ENCODE measurements at places on chromosomes 7 and 10. TPM values are rescaled to one million over a fixed set of nuclear protein-coding genes. Genes with fewer than 3 reads are reported as not detected.

DNA sequence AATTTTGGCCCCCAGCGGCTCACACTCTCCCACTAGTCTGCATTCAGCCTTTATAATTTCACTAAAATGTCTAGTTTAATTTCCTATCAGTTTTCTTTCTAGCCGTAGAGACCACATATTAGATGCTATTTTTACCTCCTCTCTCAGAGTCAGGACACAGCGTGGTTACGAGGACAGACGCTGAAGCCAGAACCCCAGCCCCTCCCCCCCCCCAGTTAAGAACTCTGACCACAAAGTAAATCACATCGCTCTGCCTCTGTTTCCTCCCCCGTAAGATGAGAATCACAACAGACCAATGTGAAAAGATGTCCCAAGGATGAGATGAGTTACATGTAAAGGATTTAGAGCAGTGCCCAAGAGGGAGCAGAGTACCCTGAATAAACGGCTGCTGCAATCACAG, 11.1 kb upstream of the TARP start:
- no peak for DNase-seq

DNA sequence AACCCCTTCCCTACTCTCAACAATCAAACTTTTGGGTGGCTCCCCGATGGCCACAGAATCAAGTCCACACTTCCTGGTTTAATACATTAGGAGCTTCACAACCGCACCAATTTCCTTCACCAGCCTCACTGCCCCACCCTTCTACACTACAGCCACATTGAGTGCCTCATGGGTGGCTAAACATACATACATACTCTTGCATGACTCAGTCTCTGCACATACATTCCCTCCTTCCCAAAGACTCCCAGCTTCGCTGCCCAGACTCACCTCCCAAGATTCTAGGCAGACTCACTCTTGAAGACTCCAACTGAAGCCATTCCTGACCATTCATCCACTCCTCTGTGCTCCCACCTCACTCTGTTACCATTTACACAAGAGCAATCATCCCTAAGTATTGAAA, 15.9 kb downstream of the VPS41 start:
- DNase-seq, result no peak

CFAP70 gene
- total RNA-seq, result 1.5 TPM

- no peak for DNase-seq
Observed at GRCh38 chr7:77351539-77352004, 64.6 kb downstream of the GSAP start.

DNA sequence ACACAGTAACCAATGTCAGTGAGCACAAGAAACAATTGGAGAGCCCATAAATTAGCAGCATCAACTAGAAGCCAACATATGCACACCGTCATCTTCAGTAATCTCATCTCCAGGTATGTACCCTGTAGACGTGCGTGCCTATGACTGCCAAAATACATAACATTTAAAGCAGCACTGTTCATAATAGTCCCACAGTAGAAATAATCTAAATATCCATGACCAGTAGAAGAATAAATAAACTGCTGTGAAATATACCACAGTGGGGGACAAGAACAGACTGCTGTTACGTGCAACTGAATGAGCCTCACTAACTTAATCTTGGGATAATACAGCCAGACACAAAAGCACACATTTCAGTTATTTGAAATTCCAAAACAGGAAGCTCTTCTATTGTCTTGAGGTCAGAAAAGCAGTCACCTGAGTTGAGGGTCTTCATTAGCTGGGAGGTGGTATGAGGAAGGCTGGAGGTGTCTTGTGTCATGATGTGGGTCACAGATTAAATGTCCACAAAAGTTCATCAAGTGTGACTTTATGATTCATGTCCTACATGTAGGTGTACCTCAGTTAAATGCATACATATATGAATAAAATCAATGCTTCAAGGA, 454.2 kb upstream of the AKR1E2 start:
- DNase-seq, result no peak

- no peak for DNase-seq
Observed at GRCh38 chr10:69042838-69043237, 45.1 kb upstream of the SRGN start.

DNA sequence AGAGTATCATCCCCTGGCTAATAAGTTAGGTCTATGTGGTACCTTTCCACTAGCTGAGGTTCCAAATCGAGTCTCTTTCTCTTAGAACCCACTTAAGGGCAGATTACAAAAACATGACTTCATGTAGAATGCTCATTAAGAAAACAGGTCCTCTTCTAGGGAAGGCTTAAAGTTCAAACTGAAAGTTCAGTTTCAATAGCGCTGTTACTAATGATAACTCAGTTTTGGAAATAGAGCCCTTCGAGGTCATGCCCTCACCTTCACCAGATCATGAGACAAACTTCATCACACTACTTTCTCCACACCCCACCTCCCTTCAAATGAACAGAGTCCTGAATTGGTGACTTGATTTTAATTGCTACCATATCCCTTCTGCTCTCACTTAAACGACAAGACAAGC, 26.2 kb downstream of the HGF start:
- no peak for DNase-seq

GRCh38 chr10:42304341-42304740, 334.0 kb downstream of the ZNF33B start:
- no peak for DNase-seq

DNA sequence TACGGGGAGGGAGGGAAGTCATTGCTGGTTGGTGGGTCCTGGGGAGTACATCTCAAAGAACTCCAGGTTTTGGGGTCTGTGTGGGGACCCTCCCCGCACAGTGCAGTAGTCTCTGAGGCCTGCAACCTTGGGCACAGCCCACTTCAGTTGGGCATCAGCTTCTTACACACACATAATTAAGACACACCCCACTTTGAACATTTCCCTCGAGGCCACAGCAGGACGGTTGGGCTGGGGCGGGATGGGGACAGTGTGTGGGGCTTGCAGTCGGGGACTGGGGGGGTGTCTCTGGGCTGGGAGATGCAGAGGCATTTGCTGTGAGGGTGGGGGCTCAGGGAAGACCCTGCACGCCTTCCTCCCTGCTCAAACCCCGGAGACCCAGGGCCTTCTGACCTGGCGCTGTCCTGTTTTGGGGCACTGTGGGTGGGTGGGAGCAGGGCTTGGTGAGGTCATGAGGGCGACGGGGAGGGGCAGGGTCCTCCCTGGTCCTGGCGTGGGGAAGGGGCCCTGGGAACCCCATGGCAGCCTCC, 1.3 kb downstream of the LFNG start:
- no peak for DNase-seq

GIMAP1 gene
- total RNA-seq, result 5.6 TPM

GRCh38 chr7:94298943-94299342, 95.8 kb upstream of the COL1A2 start:
- no peak for DNase-seq

- no peak for DNase-seq
Observed at GRCh38 chr7:121079425-121080169, 91.1 kb downstream of the CPED1 start.

DNA sequence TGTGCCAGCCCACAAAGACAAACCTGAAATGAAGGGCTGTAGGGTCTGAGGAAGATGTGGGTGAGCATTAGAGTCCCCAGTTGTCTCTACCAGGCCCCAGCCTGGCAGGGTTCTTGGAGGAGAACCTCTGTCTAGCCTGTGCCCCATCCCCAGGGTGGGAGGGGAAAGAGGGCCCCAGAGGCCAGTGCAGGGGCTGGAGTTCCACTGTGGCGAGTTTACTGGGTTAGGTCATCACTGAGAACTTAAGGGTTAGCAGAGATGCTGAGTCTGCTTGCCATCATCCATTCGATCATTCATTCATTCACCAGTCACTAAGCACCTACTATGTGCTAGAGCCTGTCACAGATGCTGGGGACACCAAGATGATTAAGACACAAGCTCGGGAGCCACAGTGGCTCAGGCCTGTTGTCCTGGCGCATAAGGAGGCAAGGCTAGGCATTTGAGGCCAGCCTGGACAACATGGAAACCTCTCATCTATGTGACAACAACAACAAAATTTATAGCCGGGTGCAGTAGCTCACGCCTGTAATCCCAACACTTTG, 2.6 kb downstream of the ANKRD2 start:
- no peak for DNase-seq

OLAH gene
- total RNA-seq, result 0.27 TPM

GRCh38 chr7:27576360-27576944, 86.2 kb downstream of the HIBADH start:
- no peak for DNase-seq

- no peak for DNase-seq
Observed at GRCh38 chr7:75854233-75854632, 24.6 kb upstream of the RHBDD2 start.

MACROH2A2 gene
- total RNA-seq, result 13.2 TPM

ANLN gene
- total RNA-seq, result 3.4 TPM

GRCh38 chr7:95865716-95866371, 93.5 kb downstream of the DYNC1I1 start:
- no peak for DNase-seq

HOXA13 gene
- not detected for total RNA-seq

C10orf95 gene
- not detected for total RNA-seq

DNA sequence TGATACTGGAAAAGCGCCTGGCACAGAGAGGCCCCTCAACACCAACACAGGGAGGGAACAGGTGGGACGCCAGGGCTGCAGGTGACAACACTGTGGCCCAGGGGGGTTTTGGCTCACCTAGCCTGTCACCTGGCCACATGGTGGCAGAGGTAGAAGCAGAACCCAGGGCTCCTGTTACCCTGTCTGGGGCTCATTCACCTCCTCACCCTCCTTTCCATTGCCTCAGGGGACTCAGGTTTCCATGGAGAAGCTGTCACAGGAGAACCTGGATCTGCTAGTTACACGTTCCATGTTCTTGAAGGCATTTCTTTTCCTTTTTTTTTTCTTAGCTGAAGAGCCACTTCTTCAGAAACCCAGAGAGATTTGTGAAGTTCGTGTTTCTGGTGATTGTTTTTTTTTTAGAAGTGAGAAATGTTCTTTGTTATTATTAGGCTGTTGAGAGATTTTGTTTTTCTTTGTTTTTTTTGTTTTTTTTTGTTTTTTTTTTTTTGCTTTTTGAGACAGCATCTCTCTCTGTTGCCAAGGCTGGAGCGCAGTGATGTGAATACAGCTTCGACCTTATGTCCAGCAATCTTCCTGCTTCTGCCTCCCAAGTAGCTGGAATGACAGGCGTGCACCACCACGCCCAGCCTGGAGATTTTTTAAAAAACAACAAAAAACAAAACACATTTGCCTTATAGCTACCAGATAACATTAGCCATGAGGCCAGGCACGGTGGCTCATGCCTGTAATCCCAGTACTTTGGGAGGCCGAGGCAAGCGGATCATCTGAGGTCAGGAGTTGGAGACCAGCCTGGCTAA, 16.0 kb downstream of the DENND2A start:
- no peak for DNase-seq

- peak; percentile 49 for DNase-seq
Observed at GRCh38 chr7:76225379-76225778, 23.7 kb downstream of the SRRM3 start.

HOXA9 gene
- total RNA-seq, result not detected

DNA sequence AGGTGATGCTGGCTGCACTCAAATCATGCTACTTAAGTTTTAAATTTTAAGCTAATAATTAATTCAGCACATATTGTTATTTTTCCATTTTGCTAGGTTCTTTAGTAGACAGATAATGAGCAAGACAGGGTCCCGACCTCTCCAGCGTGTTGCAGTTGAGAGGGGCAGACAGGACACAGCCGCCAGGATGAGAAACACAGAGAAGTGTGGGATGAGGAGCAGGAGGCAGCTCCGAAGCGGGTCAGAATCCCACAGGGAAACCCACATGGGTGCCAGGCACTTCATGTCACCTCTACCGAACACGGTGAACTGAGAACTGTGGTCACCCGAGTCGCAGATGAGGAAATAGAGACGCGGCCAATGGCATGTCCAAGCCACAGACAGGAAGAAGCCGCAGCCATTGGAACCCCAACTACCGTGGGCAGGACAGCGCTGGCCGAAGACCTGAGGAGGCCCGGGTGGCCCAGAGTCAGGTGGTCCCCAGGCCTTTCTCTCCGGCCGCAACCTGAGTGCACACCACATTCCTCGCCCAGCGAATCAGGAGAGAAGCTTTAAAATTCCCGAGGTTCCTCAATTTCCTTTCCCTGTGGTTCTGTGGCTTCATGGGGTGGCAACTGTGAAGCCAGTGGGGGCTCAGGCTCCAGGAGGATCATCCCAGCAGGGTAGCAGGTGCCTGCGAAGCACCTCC, 213.0 kb downstream of the DNAJB6 start:
- DNase-seq, result peak; percentile 30

DNA sequence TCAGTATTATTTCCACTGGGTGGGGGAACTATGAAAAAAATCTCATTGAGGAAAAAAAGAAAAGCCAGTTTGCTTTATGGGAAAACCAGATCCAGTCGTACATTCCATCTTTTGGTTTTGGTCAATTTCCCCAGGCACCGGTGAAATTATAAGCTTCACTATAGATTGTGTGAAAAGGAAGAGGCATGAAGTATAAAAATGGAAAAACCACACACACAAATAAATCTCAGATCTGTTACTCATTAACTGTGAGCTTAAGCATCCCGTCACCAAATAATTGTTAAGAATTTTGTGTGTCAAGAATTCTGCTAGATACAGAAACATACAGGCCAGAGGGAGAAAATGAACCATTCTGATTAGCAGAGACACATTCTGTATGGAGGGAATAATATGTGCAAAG, 405.5 kb upstream of the CELF2 start:
- no peak for DNase-seq

TRIM73 gene
- 0.94 TPM for total RNA-seq

SPDYE2B gene
- not detected for total RNA-seq

GRCh38 chr10:85977642-85978041, 389.0 kb downstream of the GRID1 start:
- no peak for DNase-seq

GRCh38 chr7:17320102-17320497, 21.6 kb downstream of the AHR start:
- no peak for DNase-seq

ARMC3 gene
- total RNA-seq, result not detected

DNA sequence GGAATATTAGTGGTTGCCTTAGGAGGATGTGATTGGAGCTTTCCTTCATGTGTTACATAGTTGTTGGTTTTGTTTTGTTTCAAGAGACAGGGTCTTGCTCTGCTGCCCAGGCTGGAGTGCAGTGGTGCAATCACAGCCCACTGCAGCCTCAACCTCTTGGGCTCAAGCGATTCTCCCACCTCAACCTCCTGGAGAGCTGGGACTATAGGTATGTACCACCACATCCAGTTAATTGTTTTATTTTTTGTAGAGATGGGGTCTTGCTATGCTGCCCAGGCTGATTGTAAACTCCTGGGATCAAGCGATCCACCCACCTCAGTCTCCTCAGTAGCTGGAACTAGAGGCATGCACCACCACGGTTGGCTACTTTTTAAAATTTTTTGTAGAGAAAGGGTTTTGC, 86.1 kb downstream of the RABGEF1 start:
- no peak for DNase-seq

MYL10 gene
- total RNA-seq, result not detected

Data from Right ventricle myocardium superior (tissue), 1 donor.